CD4-positive, alpha-beta T cell treated with Interleukin-10 for 1 hour (primary cell): ENCODE measurements at places on chromosomes 16 and 17.

GRCh38 chr16:12319428-12320035 lies 343.0 kb downstream of the SNX29 start:
- DNase-seq, result no peak

GRCh38 chr17:17343896-17344506 lies 40.8 kb downstream of the NT5M start:
- DNase-seq, result no peak

DNA sequence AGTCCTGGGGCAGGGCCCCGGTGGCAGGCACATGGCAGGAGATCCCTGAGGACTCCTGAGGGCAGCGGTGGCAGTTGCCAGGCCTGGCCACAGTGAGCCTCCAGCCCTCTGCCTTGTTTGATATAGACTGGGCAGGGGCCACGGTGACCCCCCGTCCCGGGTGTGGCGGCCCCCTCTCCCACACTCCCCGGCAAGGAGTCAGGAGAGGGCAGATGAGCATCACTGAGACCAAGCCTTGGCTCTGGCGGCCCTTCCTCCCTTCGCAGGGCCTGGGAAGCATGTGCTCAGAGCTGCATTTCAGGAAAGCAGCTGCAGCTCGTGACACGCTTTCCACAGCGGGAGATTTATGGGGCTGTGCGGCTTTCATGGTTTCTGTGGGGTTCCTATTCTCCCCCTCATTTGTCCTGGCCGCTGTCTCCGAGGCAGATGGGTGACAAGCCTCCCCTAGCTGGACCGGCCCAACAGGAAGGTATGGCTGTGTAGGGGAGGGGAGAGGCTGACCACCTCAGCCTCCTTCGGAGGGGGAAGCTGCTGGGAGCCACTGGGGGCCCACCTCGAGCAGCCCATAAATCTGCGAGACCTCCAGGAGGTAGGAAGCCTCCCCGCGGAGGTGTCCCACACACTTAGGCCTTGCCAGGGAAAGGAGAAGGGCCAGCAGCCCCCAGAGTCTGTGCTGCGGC lies 211.4 kb downstream of the NTN1 start:
- no peak for DNase-seq

- no peak for DNase-seq
Measured at GRCh38 chr17:64506576-64507412, at the start of gene CEP95. CEP95 (plus strand) TSS chr17:64506977; CDS start chr17:64507098, 121 bp downstream.

DNA sequence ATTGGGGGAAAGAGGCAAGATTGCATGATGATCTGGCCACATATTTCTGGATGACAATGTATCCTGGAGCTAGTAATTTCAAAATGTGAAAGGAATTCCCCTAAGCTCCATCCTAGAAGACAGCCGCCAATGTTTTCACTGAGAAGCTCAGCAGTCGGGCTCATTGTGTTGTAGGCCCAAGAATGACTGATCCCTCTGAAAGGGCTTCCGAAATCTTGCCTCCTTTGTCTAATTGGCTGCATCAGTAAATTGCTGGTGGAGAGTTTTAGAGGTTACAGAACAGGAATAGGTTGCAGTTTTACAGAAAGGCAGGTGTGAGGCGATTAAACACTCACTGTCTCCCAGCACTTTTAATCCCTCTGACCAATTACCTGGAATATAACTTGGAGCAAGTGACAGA lies 464.1 kb upstream of the SALL1 start:
- no peak for DNase-seq

DNA sequence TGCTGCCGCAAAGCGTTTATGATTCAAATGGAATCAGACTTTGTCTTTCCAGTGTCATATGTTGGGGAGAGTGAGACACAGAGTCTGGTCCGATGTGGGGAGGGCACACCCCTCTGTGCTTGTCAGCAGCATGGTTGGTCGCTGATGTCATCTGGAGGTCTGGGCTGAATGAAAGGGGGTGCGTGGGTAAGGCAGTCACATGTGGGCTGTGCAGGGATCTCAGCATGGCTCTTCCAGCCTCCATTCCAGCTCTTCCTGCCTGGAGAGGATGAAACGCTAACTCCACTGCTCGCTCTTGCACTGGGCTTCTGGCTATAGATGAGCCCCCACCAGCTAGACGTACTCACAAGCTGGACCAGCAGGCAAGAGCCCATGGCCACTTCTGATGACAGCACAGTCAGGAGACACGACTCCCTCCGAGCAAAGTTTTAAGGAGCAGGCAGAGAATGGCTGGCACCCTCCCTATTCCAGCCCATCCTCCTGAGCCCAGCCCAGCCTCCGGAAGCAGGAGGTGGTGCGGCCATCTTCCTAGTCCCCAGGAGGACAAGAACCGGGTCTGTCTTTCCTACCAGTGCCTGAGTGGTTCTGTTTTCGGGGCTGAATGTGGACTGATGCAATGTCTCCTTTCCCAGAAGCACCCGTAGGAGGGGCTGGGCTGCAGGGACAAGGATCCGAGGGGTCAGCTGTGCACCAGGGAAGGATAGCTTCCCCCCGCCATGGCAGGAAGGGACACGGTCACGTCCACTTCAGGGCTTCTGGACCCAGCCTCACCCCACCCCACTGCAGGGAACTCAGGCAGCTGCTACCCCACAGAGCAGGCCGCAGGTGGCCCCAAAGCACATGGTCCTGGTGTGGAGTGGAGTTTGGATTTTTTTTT lies 41.5 kb upstream of the CBFA2T3 start:
- no peak for DNase-seq

GRCh38 chr16:86211800-86212199 lies 298.5 kb upstream of the FOXF1 start:
- DNase-seq, result no peak
